Metanephros (tissue), 2 donors: ENCODE measurements at places on chromosomes 5 and 9. TPM values are rescaled to one million over a fixed set of nuclear protein-coding genes. Genes with fewer than 3 reads are reported as not detected.

Gene CATSPER3
- 0.58 TPM for total RNA-seq

Gene NMUR2
- total RNA-seq: 0.12 TPM

Gene MARCHF3
- 10.7 TPM for total RNA-seq

Gene MEIKIN
- total RNA-seq: not detected

Gene ANKRA2
- total RNA-seq: 44.4 TPM

Gene PPIC
- total RNA-seq: 30.5 TPM

Gene ADGRV1
- 14.5 TPM for total RNA-seq

Gene CA9
- total RNA-seq: 0.70 TPM

Gene PCDHB14
- 8.6 TPM for total RNA-seq

Gene IER5L
- total RNA-seq: 97.3 TPM

Gene FAXDC2
- total RNA-seq: 32.7 TPM

Gene SHOC1
- total RNA-seq: 1.2 TPM

Gene PCDHA9
- 0.58 TPM for total RNA-seq

Gene SPATA31E1
- total RNA-seq: not detected
